ENCODE measurements at places on chromosomes 3 and 15.

DNA sequence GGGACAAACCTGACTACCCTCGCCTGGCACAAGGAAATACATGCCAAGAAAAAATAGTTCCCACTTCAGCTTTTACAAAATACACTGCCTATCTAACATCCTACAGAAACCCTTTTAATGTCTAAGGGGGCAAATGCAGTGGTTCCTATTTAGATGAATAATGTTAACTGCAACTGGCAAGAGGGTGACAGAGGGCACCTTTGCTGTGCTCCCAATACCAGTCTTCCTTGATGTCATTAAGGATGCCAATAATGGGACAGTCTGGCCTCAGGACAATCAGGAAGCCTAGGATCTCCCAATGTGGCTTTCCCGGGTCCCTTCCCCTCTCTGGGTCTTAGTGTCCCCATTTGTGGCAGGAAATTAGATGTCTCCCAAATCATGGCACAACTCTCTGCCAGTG, 13.9 kb downstream of the CSRNP1 start:
- no peak for DNase-seq

- no peak for DNase-seq
Observed at GRCh38 chr15:81270781-81271491, 53.0 kb downstream of the STARD5 start.

- DNase-seq: no peak
Observed at GRCh38 chr3:42729404-42730145, 27.0 kb upstream of the HHATL start.

- DNase-seq: no peak
Observed at GRCh38 chr3:90241481-90241880, 1134.1 kb downstream of the EPHA3 start.

DNA sequence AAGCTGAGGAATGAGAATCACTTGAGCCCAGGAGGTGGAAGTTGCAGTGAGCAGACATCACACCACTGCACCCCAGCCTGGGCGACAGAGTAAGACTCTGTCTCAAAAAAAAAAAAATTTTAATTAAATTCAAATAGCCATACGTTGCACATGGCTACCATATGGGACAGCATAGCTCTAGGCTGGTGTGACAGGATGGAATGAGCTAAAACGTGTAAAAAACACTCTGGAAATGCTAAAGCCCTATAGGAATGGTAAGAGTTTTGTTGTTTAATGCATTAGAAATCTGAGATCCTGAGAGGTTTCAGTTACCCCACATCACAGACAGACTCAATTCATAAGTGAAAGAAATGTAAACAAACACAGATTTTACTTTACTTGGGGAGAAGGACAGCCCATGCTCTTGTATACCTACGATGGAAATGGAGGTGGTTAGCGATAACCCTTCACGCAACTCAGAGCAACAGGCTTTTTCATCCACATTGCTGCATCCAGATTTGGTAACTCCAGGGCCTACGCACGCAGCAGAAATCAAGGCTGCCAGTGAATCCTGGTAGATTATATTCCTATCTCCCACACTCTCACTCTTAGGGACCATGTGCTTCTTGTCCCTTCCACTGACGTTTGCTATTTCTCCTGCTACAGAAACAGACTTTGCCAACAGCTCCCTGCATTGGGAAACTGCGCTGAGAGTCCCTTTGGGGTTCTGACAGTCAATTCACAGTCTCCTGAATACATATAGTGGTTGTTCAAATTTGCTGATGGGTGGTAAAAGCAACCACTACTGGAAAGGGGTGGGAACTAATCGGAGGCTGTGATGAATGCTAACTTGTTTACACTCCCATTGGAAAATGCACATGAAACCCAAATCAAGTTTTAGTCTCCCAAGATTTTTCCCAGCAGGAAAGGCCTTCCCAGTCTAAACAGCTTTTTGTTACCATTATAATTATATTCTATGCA, 3.1 kb downstream of the SH3BP5 start:
- DNase-seq: no peak

DNA sequence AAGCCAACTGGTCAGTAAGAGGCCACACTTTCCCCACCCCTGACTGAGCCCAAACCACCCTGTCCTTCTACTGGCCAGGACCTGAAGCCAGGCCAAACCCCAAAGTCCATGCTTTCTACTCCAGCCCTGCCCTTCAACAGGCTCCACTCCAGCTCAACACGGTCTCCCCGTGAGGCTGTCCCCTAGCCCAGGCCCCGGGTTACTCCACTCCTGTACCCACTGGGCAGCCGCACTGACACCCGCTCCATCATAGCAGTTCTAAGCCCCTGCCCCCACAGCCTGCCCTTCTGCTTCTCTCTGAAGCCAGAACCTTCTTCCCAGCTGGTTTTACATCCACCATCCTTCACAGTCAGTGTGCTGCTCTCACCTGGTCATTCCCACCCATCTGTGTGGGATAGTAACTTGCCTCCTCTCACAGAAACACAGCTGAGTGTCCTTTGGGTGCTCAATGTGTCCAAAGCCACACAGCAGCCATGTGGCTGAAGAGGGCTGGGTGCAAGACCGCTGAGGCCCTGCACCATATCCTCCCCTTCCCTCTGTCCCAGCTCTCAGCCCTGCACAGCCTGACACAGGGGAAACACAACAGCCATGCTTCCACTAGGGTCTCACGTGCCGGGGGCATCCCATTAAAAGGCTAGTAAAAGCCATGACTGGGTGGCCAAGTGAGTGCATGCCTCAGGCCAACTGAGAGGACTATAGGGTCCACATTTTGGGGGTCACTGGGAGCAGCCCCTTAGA, 38.1 kb downstream of the TLE3 start:
- no peak for DNase-seq

GRCh38 chr3:44077267-44077666, 164.4 kb upstream of the TOPAZ1 start:
- no peak for DNase-seq

DNA sequence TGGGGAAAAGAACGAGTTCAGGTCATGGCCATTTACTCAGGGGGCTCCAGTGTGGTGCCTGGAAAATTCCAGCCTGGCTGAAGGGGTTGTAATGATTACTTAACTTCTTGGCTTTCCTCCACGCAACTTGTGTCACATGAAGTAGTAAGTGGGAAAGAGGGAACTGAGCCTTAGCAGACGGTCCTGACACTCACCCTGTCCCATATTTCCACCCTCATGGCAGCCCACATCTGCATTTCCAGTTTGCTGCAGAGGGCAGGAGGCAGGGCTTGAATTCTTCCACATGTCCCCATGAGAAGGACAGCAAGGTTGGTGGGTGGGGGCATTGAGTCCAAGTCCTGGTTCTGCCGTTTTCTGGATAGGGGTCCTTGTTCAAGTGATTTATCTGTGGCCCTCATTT, 7.8 kb upstream of the CAMP start:
- DNase-seq: no peak

- DNase-seq: no peak
Observed at GRCh38 chr3:151912028-151912427, 38.6 kb downstream of the SUCNR1 start.

GRCh38 chr15:39888243-39888642, 31.8 kb downstream of the GPR176 start:
- DNase-seq: no peak

DNA sequence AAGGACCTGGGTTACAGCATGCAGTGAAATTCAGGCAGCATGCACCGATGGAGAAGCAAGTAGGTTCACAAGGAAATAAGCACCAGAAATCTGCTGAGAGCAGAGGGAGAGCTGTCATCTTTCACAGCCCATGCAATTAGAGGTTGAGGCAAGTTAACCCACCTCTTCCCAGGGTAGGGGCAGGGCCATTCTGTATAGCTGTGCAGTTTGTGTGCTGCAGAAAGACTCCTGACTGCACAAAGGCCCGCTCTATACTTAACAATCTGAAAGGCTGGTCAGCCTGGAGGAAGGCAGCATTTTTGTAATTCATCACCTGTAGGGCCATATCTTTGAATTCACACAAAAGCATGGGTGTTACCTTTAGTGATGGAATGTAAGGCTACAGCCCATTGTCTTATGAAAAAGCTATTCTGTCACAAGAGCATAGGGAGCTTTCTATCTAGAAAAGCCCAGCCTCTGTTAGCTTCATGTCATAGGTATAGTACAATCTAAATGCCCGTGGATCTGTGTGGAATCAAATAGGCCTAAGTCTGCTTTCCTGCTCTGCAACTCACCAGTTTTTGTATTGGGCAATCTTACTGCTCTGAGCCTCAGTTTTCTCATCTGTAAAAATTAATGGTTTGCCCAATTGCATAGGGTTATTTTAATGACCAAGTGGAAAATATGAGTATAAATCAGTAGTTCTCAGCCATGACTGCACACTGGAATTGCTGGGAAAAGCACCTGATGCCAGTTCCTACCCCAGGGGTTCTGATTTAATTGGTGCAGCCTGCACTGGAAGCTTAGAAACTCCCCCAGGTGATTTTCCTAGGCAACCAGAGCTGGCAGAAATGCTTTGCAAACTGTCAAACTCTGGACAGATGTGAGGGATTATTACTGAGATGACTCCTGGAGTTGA, 65.2 kb downstream of the ATP13A5 start:
- no peak for DNase-seq

- DNase-seq: no peak
Observed at GRCh38 chr3:47643092-47643491, 64.4 kb upstream of the CSPG5 start.

- DNase-seq: no peak
Observed at GRCh38 chr15:73593304-73594074, 39.7 kb downstream of the NPTN start.

DNA sequence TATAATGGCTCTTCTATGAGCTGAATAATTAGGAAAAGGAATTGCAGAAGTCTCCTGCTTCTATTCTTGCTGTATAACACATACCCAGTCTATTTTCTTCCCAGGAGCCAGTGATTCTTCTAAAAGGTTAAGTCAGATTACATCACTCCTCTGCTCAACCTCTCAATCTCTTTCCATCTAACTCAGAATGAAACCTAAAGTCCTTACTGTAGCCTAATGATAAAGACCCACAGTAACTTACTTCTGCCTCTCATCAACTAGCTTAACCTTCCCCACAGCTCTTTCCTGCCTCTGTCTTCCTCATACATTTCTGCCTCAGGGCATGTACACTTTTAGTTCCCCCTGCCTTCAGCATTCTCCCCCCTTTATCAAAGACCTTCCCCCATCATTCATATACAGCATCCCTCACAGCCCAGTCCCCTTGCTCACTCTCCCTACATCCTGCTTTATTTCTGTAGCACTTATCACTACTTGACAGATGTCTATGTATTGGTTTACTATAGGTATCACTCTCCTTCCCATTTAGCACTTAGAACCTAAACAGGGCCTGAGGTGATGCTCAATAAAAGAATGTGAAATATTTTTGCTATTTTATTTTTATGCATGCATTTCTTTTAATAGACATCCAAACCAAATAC, 28.5 kb upstream of the CMTM6 start:
- DNase-seq: no peak

- DNase-seq: no peak
Observed at GRCh38 chr3:88595026-88595425, 445.3 kb downstream of the C3orf38 start.

DNA sequence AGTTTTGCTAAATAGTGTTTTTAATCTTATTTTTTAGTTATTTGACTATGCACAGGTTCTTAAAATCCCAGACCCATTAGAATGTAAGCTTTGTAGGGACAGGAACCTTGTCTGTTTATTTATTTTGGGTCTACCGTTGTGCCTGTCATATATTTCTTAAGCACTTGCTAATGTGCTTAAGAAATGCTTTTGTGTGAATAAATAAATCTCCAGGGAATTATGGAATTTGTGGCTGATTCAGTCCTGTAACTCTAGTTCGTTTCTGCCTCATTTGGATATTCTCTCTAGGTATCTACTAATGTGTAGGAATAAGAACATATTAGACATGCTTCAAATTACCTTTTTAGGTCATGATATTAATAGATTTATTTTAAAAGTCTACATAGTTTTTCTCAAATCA, 161.6 kb downstream of the LPP start:
- no peak for DNase-seq

DNA sequence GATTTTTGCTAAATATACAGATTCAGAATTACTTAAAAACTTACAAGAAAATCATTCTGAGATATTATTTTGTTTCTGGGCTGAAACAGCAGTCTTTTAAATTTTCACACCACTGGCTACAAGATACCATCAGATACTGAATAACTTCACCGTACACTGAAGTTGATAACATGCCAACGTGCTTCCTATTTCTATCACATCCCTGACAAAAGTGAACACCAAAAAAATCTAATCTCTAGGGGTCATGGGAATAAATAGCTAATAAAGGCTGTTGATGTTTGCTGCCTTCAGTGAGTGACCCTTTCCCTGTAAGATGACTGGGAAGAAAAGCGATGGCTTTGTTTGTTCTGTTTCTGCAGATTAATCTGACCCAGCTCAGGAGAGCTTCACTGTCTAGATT, 120.5 kb downstream of the DUT start:
- no peak for DNase-seq

GRCh38 chr15:100191161-100191560, 150.6 kb downstream of the ADAMTS17 start:
- DNase-seq: no peak

GRCh38 chr3:98711426-98711825, 51.7 kb upstream of the ST3GAL6 start:
- no peak for DNase-seq

- no peak for DNase-seq
Observed at GRCh38 chr15:66591322-66591862, 25.6 kb upstream of the LCTL start.

DNA sequence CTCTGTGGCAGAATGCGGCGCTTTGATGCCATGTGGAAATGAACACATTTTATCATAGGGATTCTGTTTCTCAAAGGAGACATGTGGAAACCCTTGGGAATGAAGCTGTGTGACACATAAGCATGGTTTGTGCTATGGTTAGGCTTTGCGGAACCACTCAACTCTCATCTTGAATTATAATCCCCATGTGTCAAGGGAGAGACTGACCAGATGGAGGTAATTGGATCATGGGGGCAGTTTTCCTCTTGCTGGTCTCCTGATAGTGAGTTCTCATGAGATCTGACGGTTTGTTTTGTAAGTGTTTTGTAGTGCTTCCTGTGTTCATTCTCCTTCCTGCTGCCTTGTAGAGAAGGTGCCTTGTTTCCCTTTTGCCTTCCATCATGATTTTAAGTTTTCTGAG, 1109.2 kb upstream of the ALCAM start:
- no peak for DNase-seq

DNA sequence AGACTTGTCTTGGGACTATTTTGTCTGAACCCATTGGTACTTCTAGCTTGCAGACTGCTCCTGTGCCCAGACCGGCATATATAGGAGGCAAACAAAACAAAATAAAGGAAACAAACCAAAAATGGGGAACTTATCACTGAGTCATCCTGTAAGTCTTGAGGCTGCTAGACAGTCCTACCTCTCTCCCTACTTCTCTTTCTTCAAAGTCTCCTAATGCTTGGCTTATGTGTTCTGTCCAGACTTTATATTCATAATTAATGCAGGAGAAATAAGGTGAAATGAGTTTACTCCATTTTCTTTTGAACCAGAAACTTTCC, 266.2 kb downstream of the ZNF385D start:
- DNase-seq: no peak

Data from activated CD4-positive, alpha-beta memory T cell treated with anti-CD3 and anti-CD28 coated beads for 36 hours (primary cell).